Lung microvascular endothelial cell (primary cell): ENCODE measurements at places on chromosomes 1 and 21. TPM values are rescaled to one million over a fixed set of nuclear protein-coding genes. Genes with fewer than 3 reads are reported as not detected.

DNA sequence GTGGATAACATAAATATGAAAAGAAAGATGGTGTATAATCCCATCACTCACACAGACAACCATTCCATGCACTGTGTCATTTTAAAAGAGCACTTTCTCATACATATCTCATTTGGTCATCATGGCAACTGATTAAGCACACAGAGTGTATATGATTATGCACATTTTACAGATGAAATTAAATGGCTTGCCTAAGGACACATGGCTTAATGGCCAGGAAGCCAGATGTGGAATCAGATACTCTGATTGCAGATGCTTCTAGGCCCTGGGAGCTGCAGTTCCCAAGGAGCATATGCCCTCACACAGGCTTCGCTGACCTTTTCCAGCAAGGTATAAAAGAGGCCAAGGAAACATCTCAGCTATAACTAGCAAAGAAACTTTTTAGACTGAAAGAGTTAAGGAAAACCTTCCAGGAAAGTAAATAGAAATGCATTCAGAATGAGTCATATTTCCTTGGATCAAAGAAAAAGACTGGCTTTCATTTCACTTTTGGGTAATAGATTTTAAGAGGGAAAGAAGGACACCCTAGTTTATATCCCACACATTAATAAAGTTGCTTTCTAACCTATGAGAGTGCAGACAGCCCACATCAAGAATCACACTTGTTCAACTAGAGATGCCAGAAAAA, 19.6 kb upstream of the FAM89A start:
- no peak for DNase-seq

DNA sequence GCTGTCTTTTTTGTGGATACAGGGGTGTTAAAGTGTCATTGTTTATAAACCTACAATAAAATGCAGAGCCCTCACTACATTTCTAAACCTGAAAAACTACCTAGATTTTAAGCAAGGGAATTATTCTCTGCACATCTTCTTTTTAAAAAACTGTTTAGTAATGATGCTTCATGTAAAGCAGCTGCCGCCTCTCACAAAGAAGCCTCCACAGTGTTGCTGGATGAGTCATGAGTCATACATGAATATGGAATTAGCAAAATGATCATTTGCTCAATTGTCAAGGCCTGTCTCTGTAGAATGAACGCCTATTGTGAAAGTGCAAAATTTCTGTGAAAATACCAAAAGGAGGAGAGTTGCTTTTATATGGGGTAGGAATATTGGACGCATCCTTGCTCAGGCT, 259.5 kb upstream of the CHRM3 start:
- no peak for DNase-seq

YBX1 gene
- 453 and 456 TPM in 2 replicates for total RNA-seq

GRCh38 chr1:29354511-29355098, 118.3 kb downstream of the PTPRU start:
- DNase-seq, result no peak

- DNase-seq, result peak; percentile 46
These were observed 84.1 kb downstream of the PLPPR5 start for GRCh38 chr1:98920441-98921110.

- no peak for DNase-seq
These were observed 1.9 kb downstream of the SLC9A1 start for GRCh38 chr1:27152829-27153548.

HAPLN2 gene
- total RNA-seq, result not detected in 2 replicates

DNA sequence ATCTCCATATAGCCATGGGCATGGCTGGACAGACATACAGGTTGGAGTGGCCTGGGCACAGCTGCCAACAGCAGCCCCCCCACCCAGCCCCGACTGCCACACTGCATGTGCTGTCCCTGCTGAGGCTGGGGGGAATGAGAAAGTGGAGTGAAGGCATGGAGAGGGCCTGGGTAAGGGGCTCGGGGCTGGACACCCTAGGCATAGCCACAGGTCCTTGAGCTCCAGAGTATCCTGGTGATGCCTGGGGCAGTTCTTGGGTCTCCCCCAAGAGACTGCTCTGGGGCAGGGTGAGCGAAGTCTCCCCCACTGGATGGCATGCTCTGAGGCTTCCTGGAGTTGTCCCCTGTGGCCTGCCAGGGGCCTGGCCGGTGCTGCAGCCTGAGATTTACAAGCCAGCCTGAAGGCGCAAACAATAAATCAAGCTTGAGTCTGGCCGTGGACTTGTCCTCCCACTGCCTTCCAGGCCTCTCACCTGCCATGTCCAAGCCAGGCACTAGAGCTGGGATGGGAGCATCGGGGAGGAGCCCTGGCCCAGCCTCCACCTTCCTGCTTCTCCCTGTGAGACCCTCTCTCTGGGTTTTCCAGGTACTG, 53.6 kb downstream of the FOXO6 start:
- no peak for DNase-seq

DNA sequence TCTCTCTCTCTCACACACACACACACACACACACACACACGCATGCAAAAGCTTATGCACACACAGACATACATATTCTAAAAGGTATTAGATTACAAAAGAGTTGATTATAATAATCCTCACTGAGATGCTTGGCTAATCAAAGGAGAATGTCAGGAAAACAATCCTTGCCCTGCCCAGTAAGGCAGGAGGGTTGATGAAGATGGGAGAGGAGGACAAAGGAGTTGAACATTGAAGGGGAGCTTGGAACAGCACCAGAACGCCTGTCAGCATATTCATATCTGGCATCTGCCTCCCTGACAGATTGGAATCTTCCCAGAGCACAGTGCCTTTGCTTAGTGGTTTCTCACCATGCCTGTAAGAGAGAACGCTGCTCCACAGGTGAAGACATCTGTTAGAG, 68.6 kb upstream of the PALMD start:
- DNase-seq, result no peak

DNA sequence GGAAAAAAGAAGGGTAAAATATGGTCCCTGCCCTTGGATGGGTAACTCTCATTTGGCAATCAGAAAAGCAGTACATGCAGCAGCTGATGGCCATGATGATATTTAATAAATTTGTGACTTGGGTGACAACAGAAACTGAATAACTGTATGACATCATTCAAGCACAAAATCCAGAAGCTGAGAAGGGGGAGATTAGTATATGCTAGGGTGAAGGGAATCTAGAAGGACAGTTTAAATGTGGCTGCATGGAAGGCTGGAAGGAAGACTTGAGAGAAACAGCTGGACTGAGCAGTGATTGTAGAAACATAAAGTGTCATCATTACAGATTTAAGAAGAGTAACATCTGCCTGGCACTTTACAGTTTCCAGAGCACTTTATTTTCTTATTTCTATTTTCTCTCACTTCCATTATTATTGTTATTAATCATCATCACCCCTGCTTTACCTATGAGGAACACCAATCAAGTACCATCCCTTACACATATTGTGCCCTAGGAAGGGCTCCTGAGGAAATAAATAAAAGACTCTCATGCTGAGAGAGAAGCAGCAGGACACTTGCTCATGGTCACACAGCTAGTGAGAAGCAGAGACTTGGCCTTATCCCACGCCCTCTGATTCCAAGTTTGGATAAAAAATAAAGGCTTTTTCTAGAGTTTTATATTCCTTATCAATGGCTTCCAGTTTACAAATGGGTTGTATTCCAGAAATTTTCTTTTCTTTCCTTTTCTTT, 207.2 kb downstream of the PBX1 start:
- no peak for DNase-seq

DNA sequence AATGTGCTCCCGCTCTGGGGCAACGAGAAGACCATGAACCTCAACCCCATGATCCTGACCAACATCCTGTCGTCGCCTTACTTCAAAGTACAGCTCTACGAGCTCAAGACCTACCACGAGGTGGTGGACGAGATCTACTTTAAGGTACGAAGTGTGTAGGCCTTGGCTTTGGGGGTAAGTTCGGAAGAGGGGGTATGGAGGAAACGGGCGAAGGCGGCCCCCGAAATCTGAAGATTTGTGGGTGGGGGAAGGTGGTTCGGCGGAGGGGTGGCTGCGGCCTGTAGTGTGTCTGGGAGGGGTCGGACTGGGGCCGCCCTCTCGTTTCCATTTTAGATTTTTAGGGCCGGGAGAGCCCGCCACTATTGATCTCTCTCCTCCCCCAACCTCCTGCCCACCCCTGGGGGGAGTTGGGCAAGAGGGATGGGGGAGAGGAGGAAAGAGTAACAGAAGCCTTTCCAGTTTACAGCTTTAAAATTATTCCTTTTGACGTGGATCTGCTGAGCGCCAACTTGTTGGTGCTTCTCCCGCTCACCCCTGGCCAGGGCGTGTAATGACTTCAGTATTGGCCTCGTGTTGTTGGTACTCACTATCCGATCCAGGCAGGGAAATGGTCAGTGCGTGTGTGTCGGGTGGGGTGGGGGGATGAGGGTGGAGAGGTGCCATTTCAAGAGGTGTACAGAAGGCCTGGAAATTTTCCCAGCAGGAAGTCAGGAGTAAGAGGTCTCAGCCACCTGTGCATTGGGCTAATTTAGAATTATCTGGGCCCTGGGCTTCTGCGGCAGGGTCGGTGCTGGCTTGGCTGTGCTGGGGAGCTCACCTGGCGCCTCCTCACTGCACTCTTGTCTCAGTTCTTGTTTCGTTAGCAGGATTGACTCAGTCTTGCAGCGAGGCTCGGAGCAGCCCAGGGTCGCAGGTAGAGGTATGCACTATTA, 880 bp downstream of the PRPF38B start:
- peak; percentile 81 for DNase-seq

GRCh38 chr1:92315766-92316599, 17.1 kb downstream of the RPAP2 start:
- no peak for DNase-seq

- no peak for DNase-seq
These were observed 2.3 kb downstream of the OVAAL start for GRCh38 chr1:180560868-180561600.

TNFRSF8 gene
- total RNA-seq, result not detected in 2 replicates

DNA sequence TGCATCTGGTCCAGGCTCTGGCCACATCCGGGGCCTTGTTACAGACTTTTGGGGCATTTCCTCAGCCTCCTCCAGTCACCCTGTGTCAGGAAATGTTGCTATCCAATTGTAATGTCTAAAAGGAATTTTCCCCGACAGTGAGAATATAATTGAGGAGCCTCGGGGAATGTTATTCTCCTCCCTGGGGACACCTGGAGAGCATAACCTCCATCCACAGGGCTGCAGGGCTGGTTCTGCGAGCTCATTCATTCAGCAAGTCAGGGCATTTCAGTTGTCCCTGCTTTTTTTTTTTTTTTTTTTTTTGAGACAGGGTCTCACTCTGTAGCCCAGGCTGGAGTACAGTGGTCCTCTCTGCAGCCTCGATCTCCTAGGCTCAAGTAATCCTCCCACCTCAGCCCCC, 72.6 kb downstream of the MDM4 start:
- DNase-seq, result no peak

DNA sequence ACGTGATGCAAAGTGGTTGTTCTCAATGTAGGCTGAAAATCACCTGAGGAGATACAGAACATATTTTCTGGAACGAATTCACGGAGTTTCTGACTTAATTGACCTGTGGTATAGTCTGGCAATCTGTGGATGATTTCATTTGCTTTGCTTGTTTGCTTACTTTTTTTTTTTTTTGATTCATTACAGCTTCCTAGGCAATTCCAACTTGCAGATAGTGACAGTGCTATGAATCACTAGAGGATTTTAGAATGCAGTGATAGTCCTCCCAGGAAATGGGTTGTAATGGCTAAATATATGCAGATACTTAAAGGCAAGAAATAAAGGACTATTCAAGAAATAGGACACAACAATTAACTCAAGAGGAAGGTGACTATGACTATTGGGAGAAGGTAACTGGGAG, 1378.1 kb upstream of the PRMT6 start:
- no peak for DNase-seq

GRCh38 chr1:54237586-54237985, 37.6 kb downstream of the MRPL37 start:
- DNase-seq, result no peak

GRCh38 chr21:42471716-42472330, 24.2 kb downstream of the RSPH1 start:
- no peak for DNase-seq

DNA sequence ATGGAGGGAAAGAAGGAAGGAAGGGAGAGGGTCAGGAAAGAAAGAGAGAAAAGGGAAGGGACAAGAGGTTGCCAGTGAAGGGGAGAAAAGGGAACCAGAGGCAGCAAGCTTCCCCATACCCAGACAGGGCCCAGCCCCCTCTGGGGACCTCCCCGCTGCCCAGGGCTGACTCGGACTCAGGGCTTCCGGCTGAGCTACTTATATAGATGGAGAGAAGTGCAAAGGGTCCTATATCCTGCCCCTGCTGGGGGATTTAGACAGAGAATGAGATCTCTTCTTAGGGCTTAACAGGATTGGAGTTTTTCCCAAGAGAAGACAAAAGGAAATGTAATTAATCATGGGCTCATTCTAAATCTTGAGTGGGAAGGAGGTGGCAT, at the start of gene ETV3L:
Gene ETV3L, minus strand, starts transcription at position 176 of the 377 bp plus-strand sequence. CDS start 285 bp downstream, outside the sequence.
- no peak for DNase-seq

GBP6 gene
- total RNA-seq, result not detected in 2 replicates

- DNase-seq, result no peak
These were observed 47.6 kb downstream of the PLPP3 start for GRCh38 chr1:56531624-56532349.

DNA sequence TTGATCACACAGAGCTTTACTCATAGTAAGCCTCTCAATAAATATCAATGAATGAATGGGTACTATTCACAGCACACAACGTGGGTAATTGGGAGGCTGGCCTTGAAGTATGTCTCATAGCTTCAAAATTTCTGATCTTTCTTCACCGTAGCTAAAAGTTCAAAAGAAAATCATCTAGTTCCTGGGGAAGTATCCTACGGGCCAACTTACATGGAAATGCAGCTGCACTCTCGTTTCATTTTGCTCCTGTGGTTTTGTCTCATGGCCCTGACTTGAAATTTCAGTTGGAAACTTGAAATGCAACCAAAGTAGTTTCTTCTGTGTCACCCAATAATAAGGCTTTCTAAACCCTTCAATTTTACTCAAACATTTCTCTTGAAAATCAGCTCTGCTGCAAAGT, 76.1 kb upstream of the CNIH3 start:
- DNase-seq, result no peak

DNA sequence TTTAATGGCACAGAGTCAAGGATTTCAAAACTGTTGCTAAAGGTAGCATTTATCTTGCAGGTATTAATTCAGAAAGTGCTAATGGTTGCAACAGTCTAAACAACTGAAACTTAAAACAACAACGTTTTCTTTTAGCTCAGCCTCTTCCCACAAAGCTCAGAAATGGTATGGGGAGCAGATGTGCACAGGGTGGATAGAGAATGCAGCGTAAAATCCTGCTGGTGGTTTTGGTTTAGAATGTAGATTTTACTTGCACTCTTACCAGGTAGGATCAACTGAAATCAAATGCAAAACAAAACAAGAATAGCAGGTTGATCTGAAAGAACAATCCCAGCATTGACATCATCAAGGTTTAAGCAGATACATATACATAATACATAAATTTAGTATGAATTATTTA, 3.8 kb upstream of the LRRC8C start:
- DNase-seq, result no peak

DNA sequence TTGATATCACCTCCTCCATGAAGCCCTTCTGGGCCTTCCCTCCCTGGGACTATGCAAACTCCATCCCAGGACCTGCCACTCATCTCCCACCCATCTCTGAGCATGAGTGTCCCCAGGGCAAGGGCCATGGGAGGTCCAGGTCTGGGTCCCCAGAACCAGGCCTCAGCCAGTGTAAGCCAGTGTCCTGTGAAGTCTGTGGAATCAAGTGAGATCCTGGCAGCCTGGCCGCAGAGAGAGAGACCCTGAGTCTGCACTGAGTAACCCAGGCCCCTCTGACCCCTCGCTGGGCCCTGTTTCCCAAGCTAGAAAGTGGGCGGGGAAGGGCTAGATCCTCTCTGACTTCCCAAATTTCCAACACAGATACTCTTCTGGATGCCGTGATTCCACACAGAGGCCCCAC, 132.7 kb downstream of the DMRTB1 start:
- no peak for DNase-seq
